Stimulated activated CD4-positive, alpha-beta T cell treated with anti-CD3 and anti-CD28 coated beads, Interleukin-4, amount 100 ng/mL, for 24 hours (primary cell): ENCODE measurements at places on chromosomes 2 and 18.

DNA sequence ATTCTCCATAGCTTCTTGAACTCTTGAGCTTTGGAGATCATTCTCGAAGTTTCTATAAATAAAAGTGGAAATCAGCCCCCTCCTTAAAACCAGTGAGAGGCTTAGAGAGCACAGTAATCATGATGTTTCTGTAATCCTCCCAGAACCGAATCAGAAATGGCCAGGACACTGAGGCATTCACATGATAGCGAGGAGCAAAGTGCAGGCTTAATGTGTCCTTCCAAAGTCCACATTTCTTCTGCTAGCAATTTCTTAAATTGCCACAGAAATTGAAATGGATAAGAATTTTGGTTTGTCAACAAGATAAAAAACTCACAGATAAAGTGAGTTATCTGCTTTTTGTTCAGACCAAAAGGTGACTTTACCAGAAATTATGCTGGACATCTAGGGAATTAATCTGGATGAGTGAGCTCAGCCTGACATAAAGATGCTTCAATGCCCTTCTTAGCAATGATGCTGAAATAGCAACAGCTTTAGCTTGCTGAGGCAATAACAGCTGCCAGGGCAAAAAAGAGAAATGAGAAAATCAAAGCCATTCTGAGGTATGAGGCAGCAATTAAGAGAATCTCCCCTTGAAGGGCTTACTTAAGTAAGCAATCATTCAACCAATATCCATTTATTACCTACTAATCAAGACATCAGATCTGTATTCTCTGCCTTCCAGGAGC lies 82.4 kb upstream of the PHLPP1 start:
- no peak for DNase-seq

GRCh38 chr18:10055125-10055750 lies 141.4 kb downstream of the VAPA start:
- DNase-seq = no peak

- no peak for DNase-seq
These were observed at the start of gene C2orf72 for GRCh38 chr2:231037202-231037730. Gene C2orf72, plus strand, starts transcription at chr2:231037523. Its CDS starts 43 bp downstream, at chr2:231037566.

DNA sequence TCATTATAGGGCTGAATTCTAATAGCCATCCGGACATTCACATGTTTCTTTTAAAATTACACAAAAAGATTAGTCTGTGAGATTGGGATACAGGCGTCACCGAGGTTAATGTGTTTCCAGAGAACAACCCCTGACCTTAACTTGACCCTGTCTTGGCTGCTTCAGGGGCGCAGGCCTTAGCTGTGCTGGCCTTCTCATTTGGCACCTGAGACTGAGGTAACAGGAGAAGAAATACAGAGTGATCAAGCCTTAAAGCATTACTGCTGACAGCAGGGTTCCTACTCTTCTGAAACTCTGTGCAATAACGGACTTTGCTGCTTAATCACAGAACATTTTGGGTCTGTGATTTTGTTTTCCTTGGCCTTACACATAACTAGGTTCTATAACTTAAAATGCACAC lies 92.6 kb downstream of the RAPH1 start:
- DNase-seq = no peak

GRCh38 chr2:180698668-180699067 lies 281.7 kb upstream of the UBE2E3 start:
- no peak for DNase-seq

DNA sequence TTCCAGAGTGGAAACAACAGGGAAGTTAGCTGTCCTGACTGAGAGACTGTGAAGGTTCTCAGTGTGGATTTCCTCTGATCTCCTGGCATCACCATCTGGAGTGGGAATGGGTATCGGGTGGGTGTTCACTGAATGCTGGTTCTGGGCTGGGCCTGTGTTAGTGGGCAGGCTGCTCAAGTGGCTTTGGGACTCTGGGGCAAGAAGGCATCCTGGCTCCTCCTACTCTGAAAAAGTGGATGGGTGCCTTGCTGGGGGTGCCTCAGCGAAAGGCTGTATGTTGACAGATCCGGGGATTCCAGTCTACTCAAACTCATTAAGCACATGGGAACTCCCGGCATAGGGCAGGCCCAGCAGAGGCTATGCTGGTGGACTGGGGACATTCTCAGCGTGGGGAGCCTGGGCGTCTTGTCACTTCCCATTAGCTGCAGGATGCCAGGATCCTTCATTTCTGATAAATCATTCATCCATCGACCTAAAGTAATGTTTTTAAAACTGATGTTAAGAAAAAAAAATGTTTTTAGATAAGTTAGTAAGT lies 27.5 kb upstream of the CHRNA1 start:
- DNase-seq = no peak

DNA sequence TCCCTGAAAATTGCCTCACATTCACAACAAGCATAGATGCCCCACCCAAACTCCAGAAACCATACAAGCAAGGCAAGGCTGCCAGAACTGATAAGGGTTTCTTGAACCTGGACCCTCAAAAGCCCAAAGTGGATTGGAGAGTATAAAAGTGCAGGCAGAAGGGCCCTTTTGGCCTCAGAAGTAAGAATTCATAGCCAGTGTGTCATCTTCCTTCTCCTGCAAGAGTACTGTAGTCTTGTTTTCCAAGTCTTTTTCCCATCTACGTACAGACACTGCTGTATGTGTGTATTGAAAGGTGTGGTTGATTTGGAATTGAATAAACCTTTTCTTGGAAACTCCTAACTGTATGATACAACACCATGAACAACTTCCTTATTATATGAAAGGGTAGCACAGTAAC lies 46.8 kb downstream of the ZC3H15 start:
- no peak for DNase-seq

- no peak for DNase-seq
These were observed 140.5 kb downstream of the SPHKAP start for GRCh38 chr2:228040995-228041394.

DNA sequence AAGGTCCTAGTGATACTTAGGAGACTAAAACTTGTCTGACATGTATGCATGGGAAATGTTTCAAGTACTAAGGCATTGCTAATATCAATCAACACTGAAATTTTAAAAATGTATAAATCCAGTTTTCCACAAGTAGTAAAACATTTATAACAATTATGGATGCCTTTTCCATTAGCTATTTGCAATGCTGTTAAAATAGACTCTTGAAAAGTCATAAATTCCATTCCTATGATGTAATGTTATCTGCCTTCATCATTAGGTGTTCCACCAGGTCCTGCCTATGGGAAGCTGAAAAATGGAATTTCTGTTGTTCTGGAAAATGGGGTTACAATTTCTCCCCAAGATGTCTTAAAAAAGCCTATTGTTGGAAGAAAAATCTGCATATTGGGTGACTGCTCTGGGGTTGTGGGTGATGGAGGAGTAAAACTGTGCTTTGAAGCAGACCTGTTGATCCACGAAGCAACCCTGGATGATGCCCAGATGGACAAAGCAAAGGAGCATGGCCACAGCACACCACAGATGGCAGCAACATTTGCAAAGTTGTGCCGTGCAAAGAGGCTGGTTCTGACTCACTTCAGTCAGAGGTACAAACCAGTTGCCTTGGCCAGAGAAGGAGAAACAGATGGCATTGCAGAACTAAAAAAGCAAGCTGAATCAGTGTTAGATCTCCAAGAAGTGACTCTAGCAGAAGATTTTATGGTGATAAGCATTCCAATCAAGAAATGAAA lies 18.7 kb downstream of the ELAC1 start:
- no peak for DNase-seq

GRCh38 chr2:140355511-140356090 lies 1575.4 kb upstream of the NXPH2 start:
- no peak for DNase-seq

DNA sequence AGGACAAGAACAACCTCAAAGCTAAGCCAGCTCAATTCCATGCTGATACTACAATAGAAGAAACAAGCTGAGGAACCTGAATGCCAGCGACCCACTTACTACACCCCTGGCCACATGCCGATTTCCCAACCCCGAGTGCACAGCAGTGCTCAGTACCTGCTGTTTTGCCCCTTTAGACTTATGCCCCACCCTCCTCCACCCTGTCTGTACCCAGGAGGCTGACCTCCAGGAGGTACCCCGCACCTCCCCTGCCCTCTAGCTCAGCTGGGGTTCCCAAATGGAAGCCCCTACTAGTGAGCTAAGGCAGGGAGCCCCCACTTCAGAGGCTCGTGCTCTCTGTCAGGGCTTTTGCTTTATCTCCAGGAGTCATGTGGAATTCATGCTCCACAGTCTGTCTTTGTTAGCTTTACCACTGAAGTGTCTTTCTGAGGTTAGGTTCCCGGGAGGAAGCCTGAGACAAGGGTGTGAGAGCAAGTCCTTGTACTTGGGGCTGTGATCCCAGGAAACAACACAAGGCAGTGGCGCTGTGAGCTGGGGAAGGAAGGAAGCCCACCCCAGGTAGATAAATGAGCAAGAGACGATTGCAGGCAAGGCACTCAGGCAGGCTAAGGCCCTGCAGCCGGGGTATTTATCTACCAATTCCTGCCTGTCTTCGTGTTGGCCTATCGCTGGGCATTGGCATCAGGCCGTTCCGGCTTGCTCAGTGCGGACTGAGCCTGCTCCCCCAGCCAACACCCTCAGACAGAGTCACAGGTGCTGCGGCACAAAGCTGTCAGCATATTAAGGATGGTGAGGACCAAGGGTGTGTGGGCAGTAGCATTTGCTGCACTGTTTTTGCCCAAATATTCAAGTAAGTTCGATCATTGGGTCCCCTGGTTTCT lies 220.5 kb downstream of the CYP26B1 start:
- DNase-seq = no peak

DNA sequence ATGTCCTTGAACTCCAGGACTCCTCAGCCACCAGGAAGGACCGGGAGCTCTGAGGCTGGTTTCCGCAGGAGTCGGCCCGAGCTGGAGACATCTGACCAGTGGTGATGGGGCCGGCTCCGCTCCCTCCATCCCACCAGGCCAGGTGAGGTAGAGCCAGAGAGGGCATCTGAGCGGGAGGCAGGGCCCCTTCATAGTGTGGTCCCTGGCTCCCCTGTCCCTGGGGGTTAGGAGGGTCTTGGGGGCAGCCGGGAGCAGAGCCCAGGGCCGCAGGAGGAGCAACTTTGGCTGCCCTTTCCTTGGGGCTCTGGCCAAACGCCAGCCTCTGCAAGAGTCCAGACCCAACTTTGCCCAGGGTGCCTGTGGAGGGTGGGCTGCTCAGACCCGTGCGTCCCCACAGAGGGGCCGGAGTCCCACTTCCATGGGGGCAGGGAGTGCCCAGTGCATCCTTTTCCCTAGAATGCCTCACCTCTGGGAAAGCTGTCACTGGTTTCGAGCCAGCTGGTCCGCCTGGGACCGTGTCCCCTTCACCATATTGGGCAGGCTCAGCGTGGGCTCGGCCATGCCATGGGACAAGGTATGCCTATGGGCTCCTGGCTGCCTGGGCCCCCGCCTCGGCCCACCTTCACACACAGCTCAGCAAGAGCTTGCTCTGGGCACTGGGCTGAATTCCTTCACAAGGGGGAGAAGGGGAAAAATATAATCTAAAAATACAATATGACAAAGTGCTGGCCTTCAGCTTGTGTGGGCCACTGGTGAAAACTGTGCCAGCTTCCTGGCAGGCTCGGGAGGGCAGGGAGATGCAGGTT lies 148.6 kb downstream of the TWIST2 start:
- DNase-seq = no peak

DNA sequence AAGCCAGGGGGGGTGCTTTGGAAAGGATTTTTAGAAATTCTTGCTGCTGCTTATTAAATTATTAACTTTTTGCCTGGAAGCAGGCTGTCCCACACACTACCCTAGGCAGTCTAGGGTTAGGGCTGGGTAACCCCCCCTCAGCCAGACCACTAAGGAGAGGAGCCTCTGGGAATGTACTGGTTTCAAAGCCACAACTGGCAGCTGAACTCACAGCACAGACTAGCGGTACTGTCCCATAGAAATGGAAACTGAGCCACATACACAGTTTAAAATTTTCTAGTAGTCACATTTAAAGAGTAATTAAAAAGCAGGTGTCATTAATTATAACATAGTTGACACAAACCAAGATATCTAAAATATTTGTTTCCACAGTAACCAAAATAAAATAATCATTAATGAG lies 50.1 kb downstream of the SPRED2 start:
- no peak for DNase-seq

- DNase-seq = no peak
These were observed 33.2 kb upstream of the UBE2E3 start for GRCh38 chr2:180947208-180947689.

DNA sequence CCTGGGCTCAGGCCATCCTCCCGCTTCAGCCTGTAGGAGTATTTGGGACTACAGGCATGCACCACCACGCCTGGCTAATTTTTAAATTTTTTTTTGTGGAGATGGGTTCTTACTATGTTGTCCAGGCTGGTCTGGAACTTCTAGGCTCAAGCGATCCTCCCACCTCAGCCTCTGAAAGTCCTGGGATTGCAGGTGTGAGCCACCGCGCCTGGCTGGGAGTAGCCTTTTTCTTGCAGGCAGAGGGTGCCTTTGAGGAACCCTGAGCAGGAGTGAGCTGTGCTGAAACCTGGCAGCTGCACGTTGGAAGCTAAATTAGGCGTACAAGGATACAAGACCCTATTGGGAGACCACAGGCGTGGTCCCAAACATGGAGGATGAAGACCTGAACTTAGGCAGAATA lies 8.0 kb downstream of the CTDSP1 start:
- DNase-seq = no peak

DNA sequence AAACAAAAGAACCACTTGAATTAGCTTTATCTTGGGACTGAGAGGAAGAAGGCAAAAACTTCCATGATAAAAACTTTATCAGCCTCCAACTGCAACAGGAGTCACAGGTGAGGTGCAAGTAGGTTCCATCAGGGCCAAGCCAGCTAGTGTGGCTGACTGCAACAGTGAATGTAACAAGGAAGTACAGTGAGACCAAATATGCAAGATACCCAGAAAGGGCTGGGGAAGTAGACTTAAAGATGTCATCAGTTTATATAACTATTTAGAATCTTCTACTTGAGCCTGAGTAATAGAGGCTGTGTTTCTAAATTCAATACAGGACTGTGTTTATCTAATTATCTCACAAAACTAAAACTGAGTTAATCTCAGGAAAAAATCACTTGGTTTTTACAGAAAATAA lies 14.8 kb downstream of the PLEKHM3 start:
- DNase-seq = no peak

DNA sequence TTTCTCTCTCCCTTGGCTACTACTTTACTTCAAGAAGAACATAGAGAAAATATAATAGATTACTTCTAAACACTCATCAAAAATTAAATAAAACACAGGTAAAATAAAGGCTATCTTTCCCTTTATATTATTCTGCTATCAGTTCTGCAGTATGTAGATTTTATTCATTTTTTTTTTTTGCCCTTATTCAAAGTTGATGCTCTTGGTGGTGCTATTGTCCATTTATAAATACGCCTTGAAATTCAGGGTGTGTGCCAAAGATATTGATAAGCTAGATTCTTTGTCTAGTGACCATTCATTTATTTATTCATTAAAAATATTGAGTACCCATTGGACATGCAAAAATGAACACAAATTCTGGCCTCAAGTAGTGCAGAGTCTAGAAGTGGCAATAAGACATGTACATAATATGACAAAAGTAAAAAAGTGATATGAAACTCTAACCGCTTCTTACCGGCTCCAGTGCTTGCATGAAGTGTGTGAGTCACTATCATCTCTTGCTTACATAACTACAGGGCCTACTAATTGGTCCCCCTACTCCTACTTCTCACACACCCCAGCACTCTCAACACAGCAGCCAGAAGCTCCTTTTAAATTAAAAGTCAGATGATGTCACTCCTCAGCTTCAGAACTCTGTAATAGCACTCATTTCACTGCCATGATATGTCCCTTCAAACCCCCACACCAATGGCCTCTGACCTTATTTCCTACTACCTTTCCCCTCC lies 208.3 kb upstream of the FANCL start:
- DNase-seq = no peak
